ENCODE measurements at places on chromosomes 3 and 15.

DNA sequence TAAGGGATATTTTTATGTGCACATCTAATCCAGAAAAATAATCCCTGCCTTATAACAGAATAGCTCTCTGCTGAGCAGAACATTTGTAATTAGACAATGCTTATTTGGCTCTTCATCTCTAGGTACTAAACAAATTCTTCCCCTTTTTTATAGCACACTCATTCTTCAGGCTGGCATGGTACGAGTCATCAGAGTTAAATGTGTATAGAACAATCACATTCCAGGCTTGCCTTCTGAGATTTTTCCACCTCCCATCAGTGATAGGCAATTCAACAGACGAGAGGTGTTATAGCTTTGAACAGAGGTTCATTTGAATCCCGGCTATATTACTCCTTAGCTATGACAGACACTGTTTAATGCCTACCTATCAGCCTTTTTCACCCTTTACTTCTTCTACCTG lies 21.4 kb upstream of the SPPL2A start:
- DNase-seq: no peak

DNA sequence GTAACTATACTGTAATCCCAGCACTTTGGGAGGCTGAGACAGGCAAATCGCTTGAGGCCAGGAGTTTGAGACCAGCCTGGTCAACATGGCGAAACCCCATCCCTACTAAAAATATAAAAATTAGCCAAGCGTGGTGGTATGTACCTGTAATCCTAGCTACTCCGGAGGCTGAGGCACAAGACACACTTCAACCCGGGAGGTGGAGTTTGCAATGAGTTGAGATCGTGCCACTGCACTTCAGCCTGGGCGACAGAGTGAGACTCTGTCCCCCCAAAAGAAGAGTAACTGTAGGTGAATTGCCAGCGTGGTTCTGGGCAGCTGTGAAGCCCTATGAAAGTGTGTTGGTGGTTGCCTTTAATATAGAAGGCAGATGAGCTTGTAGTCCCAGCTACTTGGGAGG lies 95.9 kb downstream of the SLCO3A1 start:
- no peak for DNase-seq

- DNase-seq: peak; percentile 87
Observed at GRCh38 chr15:63048115-63048775, 5.7 kb downstream of the TPM1 start.

DNA sequence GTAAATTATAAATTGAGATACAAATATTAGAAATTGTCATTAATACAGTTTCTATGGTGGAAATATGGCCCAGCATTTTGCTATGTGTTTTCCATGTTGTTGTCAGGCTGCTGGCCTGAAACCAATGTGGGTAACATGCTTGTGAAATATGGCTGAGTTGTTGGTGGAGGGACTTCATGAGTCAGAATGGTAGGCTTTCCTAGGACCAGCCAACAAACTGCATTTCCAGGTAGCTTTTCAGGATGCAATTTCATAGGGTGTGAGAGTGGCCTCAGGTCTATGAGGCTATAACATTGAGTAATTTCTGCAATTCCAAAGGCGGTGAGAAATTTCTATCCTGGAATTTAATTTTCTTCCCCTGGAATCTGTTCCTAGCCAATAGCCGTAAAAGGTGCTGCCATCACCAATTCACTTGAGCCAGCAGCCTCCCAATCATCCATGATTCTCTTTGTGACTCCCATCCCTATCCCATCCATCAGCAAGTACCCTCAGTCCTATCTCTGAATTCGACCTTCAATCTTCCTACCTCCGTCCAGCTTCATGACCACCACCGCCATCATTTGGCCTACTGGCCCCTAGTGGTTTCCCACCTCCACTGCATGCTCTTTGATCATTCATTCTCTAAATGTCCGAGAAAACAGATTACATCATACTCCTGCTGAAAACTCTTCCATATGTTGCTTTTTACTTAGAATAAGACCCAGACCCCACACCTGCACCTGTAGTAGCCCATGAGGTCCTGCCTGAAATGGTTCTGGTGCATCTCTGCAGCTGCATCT lies 276.6 kb upstream of the CFAP20DC start:
- DNase-seq: no peak

GRCh38 chr15:73120269-73120668 lies 68.0 kb downstream of the NEO1 start:
- DNase-seq: no peak

GRCh38 chr3:88114878-88115549 lies 34.7 kb upstream of the C3orf38 start:
- peak; percentile 78 for DNase-seq

DNA sequence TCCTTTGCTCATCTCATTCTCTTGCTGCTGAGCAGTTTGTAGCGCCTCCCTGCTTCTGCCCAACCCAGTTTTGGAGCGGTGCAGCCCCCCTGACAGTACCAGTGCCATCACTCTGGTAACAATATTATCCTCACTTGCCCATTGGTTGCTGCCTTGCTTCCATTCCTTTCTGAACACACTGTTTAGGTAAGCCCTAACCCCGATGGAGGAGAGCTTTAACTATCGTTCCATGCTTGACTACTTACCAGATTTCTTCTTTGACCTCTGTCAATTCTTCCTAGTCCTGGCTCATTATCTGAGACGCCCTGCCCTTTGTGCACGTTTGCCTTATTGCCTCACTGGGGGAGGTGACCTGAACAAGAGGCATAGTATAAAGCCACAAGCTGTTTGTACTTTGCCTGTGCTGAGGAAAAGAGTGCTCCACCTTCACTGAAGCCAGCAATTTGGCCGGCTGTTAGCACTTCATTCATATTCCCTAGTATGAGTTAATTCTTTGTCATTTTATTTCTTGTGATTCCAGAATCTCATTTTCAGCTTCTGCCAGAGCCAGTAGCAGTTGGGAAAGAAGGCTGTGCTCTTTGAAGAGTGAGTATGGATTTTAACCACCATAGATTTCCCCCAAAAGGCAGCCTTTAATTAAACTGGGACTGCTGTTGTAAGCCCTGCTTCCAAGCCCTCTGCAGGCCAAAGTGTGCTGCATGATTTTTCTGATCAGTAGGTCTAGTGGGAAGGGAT lies 11.9 kb downstream of the ABHD6 start:
- no peak for DNase-seq

GRCh38 chr3:61252836-61253235 lies 1.6 kb upstream of the FHIT start:
- DNase-seq: no peak

DNA sequence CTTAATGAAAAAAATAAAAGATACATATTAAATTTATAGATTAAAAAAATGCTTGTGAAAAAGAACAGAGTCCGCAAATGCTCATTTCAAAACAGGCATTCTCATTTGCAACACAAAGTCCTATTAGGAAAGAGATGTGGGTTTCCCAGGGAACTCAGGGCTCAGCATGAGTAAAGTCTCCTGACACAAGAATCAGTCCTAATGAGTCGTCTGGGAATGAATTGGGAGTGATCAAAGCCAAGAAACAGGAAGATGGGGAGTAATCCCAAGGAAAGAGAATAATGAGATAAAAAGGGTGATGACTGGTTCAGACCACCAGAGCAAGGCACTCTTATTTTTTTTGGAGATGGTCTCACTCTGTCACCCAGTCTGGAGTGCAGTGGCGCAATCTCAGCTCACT lies 443.7 kb downstream of the NR2F2 start:
- no peak for DNase-seq

Data from activated CD4-positive, alpha-beta T cell treated with anti-CD3 and anti-CD28 coated beads, Interleukin-2, Interleukin-6, amounts not matched to agents 100 ng/mL and 50 ng/mL, durations not matched to agents 16 hours and 8 hours (primary cell).